ENCODE measurements at places on chromosomes 16 and 17. TPM values are rescaled to one million over a fixed set of nuclear protein-coding genes. Genes with fewer than 3 reads are reported as not detected.
A peak's percentile ranks its signal among the peaks of the same experiment; 100 is the strongest.

- no peak for DNase-seq
Observed at GRCh38 chr17:78323826-78324390, 36.0 kb downstream of the SOCS3 start.

Gene RARA
- polyA plus RNA-seq = 76.3 TPM

GRCh38 chr17:37756051-37756450 lies 11.2 kb upstream of the HNF1B start:
- no peak for DNase-seq

- DNase-seq = no peak
Observed at GRCh38 chr16:48540222-48540900, 69.6 kb downstream of the N4BP1 start.

Gene DUXB
- not detected for polyA plus RNA-seq

- no peak for DNase-seq
Observed at GRCh38 chr16:21565507-21565860, 33.9 kb upstream of the METTL9 start.

Gene DECR2
- polyA plus RNA-seq = 13.7 TPM

DNA sequence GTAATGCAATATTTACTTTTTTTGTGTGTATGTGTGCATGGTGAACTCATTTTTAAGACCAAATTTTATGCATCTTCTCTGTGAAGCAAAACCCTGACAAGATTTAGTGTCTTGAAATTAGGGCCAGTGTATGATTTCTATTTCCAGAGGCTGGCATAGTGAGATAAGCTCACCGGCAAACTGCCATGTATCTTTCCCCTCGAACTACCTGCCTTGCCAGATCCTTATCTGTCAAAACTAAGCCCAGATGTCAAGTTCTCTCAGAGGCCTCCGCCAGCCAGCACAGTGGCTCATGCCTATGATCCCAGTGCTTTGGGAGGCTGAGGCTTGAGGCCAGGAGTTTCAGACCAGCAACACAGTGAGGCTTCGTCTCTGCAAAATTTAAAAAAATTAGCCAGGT lies 10.0 kb downstream of the USP32 start:
- DNase-seq = no peak

Gene UBALD1
- polyA plus RNA-seq = 25.1 TPM

Gene ERN2
- polyA plus RNA-seq = not detected

- DNase-seq = no peak
Observed at GRCh38 chr16:29699324-29700219, 20.6 kb downstream of the QPRT start.

DNA sequence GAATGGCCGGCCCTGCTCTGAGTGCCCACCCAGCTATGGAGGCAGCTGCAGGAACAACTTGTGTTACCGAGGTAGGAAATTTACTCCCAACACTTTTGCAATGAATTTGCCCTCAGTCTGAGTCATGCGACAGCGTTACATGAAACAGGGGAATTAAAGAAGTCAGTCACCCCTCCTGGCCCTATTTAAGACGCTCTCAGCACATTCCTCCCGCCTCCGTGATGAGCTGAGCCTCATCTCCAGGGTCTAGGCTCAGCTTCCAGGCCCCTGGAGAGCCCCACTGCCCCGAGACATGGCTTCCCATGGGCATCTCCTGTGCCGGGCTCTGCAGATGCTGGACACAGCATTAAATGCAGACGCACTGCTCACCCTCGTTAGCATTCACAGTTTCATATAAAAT lies 35.0 kb downstream of the CRISPLD2 start:
- DNase-seq = no peak

GRCh38 chr17:82023447-82024241 lies 539 bp downstream of the LRRC45 start:
- no peak for DNase-seq

GRCh38 chr16:79609861-79610260 lies 9.3 kb upstream of the MAF start:
- DNase-seq = no peak

Gene TBC1D3I
- not detected for polyA plus RNA-seq

Gene ZG16
- polyA plus RNA-seq = not detected

- peak; percentile 97 for DNase-seq
Observed at GRCh38 chr16:27268376-27269299, at the start of gene NSMCE1. Gene NSMCE1, minus strand, starts transcription at chr16:27268772. Its CDS starts 11,202 bp downstream, at chr16:27257570.

DNA sequence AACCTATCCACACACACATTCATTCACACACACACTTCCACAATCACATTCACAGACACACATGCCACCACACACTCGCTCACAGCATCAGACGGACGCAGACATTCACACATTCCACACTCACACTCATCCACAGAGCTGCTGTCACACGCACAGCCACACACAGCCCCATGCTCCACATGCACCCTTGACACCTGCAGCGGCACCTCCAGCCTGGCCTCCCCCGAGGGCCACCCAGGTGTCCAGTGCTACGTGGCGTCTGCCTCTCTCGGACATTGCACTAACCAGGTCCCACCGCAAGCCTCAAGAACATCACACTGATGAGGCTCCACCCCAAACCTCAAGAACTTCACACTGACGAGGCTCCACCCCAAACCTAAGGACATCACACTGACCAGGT lies 155.2 kb downstream of the RBFOX3 start:
- no peak for DNase-seq

DNA sequence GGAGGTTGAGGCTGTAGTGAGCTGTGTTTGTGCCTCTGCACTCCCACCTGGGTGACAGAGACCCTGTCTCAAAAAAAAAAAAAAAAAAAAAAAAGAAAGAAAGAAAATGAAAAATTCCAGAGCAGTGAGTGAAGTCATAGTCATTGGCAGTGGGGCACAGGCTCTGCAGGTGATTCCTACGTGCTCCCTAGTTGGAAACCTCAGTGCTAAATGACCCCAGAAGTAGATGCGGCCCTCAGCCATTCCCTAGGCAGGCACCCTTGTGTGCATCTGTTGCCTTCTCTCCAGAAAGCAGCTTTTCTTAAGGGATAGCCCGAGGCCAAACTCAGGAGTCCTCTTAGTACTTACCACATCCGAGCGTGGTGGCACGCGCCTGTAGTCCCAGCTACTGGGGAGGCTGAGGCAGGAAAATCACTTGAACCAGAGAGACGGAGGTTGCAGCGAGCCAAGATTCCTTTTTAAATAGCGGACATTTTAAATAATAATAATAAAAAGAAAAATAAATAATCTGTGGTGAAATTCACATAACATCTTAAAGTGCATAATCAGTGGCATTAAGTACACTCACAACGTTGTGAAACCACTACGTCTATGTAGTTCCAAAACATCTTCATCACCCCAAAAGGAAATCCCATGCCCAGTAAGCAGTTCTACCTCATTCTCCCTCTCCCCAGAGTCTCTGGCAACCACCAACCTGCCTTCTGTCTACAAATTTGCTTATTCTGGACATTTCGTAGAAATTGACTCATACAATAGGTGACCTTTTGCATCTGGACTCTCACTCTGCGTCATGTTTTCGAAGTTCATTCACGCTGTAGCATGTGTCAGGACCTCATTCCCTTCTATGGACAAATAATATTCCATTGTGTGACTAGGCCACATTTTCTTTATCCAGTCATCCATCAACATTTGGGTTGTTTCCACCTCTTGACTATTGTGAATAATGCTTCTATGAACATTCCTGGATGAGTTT lies 12.5 kb upstream of the SPHK1 start:
- no peak for DNase-seq

Gene SLC16A5
- 11.2 TPM for polyA plus RNA-seq

Gene TMEM114
- polyA plus RNA-seq = not detected

Gene CSH2
- polyA plus RNA-seq = 0.61 TPM

- DNase-seq = no peak
Observed at GRCh38 chr17:66198242-66198641, 6.3 kb upstream of the CEP112 start.

GRCh38 chr16:52650789-52651188 lies 103.8 kb upstream of the TOX3 start:
- no peak for DNase-seq

GRCh38 chr16:30904114-30904780 lies 7.8 kb downstream of the CTF1 start:
- DNase-seq = no peak

DNA sequence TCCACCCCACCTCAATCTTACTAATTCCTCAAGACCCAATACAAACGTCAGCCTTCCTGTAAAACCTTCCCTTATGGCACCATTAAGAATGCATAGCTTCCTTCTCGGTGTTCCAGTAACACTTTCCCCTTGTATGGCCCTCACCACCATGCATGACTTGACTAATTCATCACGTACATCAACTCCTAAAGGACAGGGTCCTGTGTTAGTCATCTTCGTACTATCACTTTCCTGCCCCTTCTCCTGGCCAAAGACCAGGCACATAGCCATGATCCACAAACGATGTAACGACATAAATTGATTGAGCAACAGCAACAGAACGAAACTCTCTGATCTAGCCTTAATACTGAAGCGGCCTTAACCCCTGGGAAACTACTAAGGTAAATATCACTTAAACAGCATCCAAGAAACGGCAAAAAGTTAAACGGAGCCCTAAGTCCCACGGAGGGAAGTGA lies 612 bp downstream of the PSMD12 start:
- no peak for DNase-seq

DNA sequence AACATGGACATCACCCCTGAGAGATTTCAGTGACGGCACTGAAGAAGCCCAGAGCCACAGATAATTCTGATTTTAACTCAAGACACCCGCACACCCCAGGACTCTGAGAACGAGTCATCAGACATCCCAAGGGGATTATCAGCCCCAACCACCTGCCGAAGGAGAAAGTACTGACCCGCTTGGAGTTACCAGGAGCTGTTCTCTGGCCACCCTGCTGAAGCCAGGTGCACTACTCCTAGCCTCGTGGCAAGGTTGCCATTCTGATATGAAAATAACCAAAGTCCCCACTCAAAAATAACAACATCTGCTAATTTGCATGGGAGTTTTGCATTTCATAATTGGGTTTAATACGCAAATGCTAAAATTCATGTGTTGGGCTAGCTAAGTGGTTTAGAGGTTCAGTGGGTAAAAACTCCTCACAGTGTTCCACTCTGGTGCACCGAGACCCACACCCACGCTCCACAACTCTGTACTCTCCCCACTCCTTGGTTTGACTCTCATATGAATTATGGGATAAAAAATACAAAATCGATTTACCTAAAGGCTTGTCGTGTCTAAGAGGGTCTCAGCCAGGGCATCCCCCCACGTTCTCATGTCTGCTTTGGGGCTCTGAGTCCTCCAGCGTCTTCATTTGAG lies 143.0 kb upstream of the NOL11 start:
- no peak for DNase-seq

GRCh38 chr17:6045621-6046357 lies 24.4 kb upstream of the WSCD1 start:
- no peak for DNase-seq

DNA sequence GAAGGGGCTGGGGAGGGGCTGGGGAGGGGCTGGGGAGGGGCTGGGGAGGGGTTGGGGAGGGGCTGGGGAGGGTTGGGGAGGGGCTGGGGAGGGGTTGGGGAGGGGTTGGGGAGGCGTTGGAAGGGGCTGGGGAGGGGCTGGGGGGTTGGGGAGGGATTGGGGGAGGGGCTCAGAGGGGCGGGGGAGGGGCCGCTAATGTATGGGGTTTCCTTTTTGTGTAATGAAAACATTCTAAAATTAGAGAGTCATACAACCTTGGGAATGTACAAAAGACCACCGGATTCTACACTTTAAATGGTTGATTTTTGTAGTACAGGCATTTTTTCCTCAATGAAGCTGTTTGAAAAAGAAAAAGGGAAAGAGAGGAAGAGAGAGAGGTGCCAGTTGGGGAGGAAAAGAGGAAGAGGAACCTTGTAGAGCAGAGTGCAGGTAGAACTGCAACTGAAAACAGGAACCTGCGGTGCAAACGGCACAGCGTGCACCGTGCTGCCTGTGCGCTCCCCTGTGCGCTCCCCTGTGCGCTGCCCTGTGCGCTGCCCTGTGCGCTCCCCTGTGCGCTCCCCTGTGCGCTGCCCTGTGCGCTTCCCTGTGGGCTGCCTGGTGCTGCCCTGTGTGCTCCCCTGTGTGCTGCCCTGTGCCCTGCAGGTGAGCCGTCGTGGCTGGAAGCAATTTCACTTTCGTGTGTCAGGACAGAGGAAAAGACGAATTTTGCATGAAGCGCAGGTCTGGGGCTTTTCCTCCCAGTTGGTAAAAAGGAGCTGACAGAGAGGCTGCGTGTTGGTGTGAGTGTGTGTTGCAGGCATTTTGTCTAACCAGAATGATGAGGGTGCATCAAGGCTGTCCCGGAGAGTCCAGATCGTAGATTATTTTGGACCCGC lies 40.8 kb downstream of the METRNL start:
- DNase-seq = no peak

Gene KREMEN2
- 6.1 TPM for polyA plus RNA-seq

DNA sequence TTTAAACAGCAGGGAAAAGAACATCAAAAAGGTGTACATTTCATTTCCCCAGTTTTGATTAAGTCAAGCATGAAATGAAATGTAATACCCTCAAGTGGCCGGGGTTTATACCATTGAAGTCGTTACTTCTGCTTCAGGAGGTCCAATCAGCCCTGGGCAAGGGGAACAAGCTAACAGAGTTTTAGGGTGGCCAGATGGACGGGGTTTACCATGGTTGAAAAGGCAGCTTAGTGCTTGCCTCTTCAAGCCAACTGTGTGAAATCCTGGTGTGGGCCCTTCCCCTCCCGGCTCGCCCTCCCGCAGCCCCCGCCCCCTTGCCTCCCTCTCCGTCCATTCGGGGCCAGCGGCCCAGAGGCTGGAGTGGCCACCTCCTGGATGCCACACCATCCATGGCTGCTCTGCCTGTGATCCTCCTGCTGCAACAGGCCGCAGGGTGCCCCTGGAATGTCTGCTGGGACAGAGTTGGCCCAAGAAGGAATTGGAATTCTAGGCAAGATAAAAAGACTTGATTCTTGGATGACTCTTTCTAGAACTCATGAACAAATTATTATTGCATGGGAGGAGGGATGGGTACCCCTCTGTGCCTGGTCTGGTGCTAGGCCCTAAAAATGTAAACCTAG lies 296.2 kb upstream of the IRX3 start:
- no peak for DNase-seq

Gene PRRT2
- 13.3 TPM for polyA plus RNA-seq

Gene GFAP
- 0.71 TPM for polyA plus RNA-seq

DNA sequence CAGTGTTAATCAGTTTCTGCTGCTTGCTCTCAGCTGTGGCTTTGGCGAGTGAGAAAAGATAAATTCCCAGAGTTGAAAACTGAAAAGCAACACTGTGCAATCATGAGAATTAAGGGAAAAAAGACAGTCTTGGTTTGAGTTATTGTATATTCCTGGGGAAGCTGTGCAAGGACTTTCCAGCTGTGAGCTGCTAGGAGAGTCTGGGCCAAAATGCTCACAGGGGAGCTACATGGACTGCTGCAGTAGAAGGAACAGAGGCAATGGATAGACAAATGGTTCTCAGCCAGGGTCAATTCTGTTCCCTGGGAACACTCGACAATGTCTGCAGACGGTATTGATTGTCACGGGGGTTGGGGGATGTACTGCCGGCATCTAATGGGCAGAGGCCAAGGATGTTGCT lies 102.0 kb upstream of the ADAMTS18 start:
- DNase-seq = peak; percentile 71

Gene RUNDC3A
- 1.1 TPM for polyA plus RNA-seq

- DNase-seq = no peak
Observed at GRCh38 chr16:49094471-49094870, 187.2 kb downstream of the CBLN1 start.

DNA sequence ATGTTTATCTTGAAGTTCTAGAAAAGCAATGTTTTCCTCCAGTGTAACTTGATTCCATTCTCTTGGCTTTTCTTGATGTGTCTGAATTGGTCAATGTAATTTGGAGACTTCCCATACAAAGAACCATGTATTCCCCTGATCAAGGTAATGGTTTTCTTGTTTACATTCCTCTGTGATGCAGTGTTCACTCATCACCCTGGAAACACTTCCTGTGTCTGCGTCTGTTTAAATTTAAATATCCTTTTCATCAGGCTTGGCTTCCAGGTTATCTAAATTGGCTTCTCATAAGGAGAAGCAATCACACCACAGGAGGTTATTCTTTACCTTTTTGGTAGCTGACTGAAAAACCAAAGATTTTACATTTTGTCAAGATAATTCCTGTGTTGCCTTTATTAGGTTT lies 237.3 kb upstream of the WSCD1 start:
- no peak for DNase-seq
